Activated naive CD4-positive, alpha-beta T cell (primary cell): ENCODE measurements at places on chromosomes 6 and 20.

DNA sequence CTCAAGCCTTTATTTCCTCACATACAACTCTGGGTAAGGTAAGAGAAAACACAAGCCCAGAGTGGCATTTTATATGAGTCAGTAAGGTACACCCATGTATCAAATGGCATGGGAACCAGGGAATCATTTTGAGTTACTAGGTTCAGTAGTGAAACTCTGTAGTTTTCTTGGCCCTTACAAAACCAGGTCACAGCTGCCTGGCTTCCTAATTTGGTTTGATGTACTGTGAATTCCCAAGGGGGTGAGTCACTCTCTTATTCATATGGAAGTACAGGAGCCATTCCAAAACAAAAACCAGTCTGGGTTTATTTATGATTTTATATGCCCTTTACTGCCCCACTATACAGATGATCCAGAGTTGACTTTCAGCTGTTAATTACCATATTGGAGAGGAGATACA is 70.7 kb downstream of the PDE7B start:
- DNase-seq = no peak

GRCh38 chr20:20731945-20732296 is 19.5 kb upstream of the RALGAPA2 start:
- no peak for DNase-seq

- no peak for DNase-seq
Observed at GRCh38 chr6:47234266-47234933, 75.3 kb downstream of the TNFRSF21 start.

- no peak for DNase-seq
Observed at GRCh38 chr6:32393665-32394420, 13.1 kb downstream of the BTNL2 start.

DNA sequence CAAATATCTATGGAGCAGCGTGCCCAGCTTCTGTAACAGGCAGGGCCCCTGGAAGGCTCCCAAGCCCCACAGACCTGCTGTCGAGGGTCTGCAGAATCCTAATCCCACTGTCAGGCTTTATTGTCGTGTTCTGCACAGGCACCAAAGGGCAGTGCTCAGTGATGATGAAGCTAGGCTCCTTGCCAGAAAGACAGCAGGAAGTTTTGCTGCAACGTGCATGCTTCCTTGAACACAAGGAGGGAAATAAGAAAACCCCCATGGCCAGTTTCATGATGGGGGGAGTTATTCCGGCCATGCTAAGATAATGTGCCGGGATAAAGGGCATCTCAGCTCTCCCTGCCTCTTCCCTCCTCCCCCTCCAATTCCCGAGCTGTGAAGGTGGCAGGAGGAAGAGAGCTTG is 109.4 kb upstream of the KCNG1 start:
- no peak for DNase-seq

- no peak for DNase-seq
Observed at GRCh38 chr6:33716890-33717632, 5.6 kb upstream of the UQCC2 start.

- no peak for DNase-seq
Observed at GRCh38 chr6:9511157-9511556, 903.7 kb downstream of the TFAP2A start.

GRCh38 chr6:29925321-29925720 is 17.0 kb upstream of the HLA-A start:
- no peak for DNase-seq

DNA sequence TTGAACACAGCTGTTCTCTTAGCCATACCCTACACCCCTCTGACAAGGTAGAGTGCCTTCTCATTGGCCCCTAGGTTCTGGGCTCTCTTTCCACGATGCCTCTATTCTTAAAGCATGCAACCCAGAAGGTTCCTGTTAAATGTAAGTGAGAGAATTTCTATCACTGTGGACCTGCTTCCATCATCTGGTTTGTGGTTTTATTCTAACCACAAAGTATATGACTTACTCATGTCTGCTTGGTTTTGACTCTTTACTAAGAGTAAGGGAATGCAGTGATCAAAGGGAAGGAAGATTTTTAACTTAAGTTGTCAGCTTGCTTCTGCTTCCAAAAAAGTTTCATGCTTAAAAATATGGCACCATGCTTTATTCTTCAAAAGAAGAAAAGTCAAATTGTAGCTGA is 80.2 kb downstream of the ANKEF1 start:
- no peak for DNase-seq

DNA sequence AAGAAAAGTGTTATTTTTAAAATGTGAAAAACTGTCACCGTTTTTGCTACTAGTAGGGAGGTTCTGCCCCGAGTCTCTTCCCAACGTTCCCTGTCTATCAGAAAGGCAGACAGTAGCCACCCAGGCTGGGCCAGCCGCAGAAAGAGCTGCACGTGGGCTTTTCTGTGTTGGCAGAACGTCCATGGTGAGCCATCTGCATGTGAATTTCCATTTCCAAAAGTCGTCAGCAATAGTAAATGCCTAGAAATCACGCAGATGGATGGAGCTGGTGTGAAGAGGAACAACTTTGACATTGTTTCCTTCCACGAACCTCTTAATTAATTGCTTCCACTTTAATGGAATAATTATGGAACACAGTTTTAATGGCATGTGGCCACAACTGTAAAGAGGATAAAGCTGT is 97.5 kb downstream of the FAM120B start:
- no peak for DNase-seq

GRCh38 chr6:5967594-5967993 is 39.1 kb downstream of the NRN1 start:
- no peak for DNase-seq

DNA sequence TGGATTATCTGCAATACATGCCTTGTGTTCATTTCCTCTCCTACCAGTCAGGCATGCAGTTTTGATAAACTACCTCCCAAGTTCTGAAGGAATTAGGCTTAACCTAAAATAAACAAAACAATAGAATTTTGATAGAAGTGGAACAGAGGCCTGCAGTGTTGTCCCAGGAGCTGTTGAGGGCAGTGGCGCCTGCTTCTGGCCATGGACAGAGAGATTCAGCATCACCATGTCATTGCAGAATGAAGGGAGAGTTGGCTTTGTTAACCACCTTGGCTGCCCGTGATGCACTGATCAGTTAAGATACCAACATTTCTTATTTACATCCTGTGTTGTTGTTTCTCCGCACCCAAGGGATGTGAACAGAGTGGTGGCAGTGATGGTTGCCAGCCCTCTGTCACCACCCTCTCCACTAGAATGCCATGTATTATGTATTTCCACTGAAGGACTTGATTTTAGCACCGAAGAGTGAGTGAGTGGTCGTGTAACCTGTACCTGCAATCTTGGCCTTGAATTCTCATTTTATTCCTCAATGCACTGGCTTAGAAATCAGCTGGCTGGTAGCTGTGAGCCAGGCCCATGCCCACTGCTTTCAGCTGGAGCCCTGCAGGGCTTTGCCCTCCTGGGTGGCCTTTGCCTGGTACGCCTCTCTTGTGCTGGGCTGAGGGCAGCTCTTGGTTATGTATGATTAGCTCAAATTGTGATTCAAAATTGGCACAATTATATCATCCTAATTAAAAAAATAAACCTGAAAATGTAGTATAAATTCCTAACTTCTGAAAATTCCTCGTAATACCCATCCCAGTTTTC is 56.5 kb downstream of the SHLD1 start:
- DNase-seq = no peak

DNA sequence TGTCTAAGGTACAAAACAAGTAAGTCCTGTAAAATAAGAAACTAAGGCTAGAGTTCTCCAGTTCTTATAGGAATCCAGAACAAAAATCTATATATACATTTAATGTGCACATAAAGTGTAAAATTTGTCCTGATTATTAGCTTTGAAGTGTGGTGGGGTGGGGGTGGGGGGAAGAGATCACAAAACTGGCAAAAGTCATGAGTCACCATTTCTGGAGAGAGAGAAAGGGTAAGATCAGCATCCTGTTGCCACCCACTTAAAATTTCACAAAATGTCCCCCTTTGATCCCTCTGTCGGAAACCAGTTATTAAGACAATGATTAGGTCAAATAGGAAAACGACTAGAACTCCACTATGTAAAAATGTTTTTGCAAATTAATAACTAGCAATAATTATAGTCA is 482.0 kb upstream of the POU3F2 start:
- no peak for DNase-seq

- no peak for DNase-seq
Observed at GRCh38 chr6:132084811-132085509, 133.8 kb upstream of the CCN2 start.

DNA sequence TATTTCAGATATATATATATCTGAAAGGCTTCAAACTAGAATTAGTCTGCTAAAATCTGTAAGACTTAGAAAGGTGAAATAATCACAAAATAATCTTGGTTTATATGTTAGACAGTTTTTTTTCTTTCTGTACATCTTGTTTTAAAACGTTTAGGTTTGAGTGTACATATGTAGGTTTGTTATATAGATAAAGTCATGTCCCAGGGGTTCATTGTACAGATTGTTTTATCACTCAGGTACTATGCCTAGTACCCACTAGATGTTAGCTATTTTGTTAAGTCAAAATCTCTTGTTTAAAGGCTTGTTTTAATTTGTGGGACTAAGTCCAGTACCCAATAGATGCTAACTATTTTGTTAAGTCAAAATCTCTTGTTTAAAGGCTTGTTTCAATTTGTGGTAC is 1339.0 kb upstream of the CITED2 start:
- no peak for DNase-seq

- no peak for DNase-seq
Observed at GRCh38 chr6:16711546-16712254, 49.6 kb downstream of the ATXN1 start.

DNA sequence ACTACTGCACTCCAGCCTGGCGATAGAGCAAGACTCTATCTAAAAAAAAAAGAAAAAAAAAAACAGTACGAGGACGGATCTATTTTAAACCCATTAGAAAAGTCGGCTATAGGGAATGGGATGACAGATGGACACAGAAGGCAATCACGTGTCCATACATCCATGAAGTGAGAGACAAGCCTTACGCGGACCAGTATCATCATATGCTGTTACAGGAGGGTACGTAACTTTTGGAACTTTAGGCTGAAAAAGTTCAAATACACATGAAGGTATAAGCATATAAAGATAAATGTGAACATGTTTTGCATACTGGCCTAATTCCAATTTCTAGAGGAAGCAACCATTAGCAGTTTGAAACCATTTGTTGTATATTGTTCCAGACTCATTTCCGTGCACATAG is 109.8 kb upstream of the EXOC2 start:
- DNase-seq = no peak

DNA sequence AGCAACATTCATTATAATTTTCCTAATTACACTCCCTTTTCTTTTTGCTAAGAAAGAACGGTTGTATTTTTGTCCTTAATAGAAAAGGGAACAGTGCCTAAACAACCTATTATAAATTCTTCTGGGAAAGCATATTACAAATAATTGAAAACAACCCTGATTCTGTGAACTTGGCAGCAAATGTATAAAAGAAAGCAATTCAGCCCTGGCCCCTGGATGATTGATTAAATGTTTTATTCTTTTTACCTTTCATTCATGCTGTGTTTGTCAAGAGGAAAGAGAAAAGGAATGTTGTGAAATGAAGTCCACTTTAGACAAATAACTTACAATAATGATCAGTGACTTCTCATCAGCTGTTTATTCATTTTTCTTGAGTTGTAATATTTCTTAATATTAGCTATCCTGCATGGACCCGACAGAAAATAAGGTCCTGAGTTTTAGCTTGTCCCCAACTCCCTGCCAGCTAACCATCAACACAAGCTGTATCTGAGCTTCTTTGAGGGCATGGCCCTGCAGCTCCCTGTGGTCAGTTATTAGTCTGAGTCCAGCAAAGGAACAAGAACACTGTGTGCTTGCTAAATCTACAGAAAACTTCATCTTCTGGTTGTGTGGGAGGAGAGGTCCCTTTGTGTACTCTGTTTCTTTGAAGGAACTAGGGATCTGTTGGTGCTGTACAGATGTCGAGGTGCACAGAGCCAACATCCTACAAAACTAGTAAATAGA is 248.2 kb downstream of the LAMA2 start:
- DNase-seq = no peak

- DNase-seq = no peak
Observed at GRCh38 chr6:70838907-70839285, 118.0 kb downstream of the B3GAT2 start.
